ENCODE measurements at places on chromosomes 3 and 15. TPM values are rescaled to one million over a fixed set of nuclear protein-coding genes. Genes with fewer than 3 reads are reported as not detected.

Gene LRRIQ4
- not detected for total RNA-seq

Gene TMOD2
- 2.7 TPM for total RNA-seq

Gene CAPN3
- total RNA-seq = 0.34 TPM

Gene HIGD2B
- total RNA-seq = not detected

Gene HDDC3
- total RNA-seq = 34.0 TPM

Gene VGLL4
- total RNA-seq = 28.1 TPM

Gene SLC9C1
- not detected for total RNA-seq

Gene GJD2
- not detected for total RNA-seq

Gene P2RY14
- not detected for total RNA-seq

Gene CFAP91
- 0.31 TPM for total RNA-seq

Gene FAM219B
- 41.3 TPM for total RNA-seq

Gene OXTR
- total RNA-seq = 10.5 TPM

Gene SLC51A
- not detected for total RNA-seq

Gene ITGA11
- total RNA-seq = 2.4 TPM

Gene GRAMD1C
- total RNA-seq = 0.41 TPM

Gene MOBP
- total RNA-seq = 0.16 TPM

Gene RAB6B
- total RNA-seq = 2.2 TPM

Gene MAN2C1
- total RNA-seq = 72.0 TPM

Gene PLXND1
- total RNA-seq = 96.4 TPM

Gene TRH
- total RNA-seq = not detected

Gene PLXNB1
- total RNA-seq = 14.6 TPM

Gene GOLGA8N
- 0.95 TPM for total RNA-seq

Gene SLCO2A1
- total RNA-seq = 0.02 TPM

Gene TUSC2
- total RNA-seq = 40.7 TPM

Gene CKMT1A
- total RNA-seq = 2.9 TPM

Gene PEX5L
- not detected for total RNA-seq

Gene STRIT1
- total RNA-seq = not detected

Gene COL6A6
- not detected for total RNA-seq

Gene ECE2
- not detected for total RNA-seq

Gene HTR3E
- not detected for total RNA-seq

Gene RAB27A
- total RNA-seq = 12.4 TPM

Gene CTXN2
- not detected for total RNA-seq

Gene ESYT3
- 1.2 TPM for total RNA-seq

Gene C2CD4A
- total RNA-seq = 0.17 TPM

Gene AHSG
- 0.11 TPM for total RNA-seq

Gene LYZL4
- total RNA-seq = not detected

Gene NRG4
- total RNA-seq = 1.3 TPM

Gene CD200R1
- not detected for total RNA-seq

Gene NANOGP8
- not detected for total RNA-seq

Gene VEPH1
- total RNA-seq = 0.37 TPM
